ENCODE measurements at places on chromosomes 4 and X.

GRCh38 chr4:148243837-148244236 is 198.4 kb downstream of the NR3C2 start:
- no peak for DNase-seq

DNA sequence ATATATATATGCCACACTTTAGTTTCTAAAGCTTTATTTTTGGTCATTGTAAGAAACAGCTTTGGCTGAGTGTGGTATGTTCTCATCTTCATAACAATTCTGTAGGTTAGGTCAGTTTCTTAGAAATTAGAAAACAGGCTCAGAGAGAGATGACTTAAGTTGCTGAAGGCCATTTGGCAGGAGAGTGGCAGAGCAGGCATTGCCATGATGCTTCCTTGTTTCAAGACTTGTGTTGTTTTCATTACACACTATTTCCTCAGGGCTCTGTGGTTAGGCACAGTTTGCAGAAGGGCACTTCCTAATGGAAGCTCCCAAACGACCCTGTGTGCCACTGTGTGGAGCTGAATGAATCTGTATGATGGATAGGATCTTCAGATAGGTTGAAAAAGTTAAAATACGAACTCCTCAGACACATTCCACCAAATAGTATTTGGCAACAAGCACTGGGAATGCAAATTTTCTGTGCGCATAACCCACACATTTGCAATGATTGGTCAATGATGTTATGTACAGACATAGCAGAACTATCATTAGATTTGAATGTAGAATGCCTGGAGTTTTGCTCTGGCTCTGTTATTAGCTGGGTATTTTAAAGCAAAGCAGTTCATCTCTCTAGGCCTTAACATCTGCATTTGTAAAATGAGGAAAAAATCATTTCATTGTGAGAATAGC is 274.3 kb upstream of the HS3ST1 start:
- DNase-seq, result no peak

DNA sequence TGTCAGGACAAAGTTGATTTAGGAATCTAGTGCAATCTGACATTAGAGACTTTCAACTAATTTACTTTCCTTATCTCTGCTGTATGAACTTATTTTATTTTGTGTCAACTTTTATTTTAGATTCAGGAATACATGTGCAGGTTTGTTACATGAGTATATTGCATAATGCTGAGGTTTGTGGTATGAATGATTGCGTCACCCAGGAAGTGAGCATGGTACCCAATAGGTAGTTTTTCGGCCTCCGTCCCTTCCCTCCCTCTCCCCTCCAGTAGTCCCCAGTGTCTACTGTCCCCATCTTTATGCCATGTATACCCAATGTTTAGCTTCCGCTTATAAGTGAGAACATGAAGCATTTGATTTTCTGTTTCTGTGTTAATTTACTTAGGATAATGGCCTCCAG is 68.7 kb upstream of the TEX13D start:
- DNase-seq, result no peak

- DNase-seq, result no peak
Measured at GRCh38 chr4:30901461-30902451, 181.6 kb downstream of the PCDH7 start.

DNA sequence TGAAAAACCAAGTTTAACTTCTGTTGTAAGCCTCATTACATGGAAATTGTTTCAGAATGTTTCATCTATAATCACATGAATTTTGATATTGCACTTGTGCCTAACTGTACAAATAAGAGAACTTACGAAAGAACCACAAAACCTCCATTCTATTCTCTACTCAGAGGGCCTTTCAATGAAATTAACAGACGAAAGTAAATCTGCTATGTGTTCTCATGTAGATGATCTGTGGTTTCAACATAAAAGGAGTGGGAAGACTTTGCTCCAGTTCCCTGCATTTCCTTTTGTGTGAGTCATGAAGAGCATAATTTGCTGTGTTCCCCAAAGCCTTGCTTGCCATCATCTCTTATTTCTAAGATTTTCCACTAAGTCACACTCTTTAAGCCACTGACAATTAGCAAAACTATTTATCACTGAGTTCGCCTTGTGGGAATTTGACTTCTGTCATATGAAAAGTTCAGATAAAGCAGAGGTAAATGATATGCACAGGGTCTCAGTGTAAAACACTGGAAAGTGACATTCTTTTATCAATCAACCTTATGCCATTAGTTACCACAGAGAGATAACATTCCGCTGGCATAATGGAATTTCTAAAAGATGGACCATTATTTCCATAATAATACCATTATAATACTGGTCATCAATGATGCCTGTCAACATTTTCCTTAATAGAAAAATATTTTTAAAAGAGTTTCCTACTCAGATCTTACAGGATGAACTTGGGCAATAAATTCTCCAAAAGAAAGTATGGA is 329.8 kb downstream of the NR3C2 start:
- no peak for DNase-seq

DNA sequence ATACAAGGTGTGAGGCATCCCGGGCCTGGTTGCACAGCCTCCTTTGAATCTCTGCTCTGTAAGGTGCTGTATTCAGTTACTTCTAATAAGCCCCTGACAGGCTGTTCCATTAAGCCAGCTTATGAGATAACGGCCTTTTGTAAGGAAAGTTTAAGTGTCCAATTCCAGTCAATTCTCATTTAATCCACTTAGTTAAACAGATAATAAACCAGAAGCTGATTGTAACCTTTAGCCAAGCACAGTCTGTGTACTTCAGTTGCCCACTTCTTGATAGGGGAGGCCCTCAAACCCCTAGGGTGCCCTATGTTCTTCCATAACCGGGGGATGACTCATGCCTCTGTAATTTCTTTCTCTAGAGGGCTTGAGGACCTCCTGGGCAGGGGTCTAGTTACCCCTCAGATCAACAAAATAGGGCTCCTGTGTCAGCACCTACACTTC is 63.4 kb downstream of the RASL11B start:
- no peak for DNase-seq

DNA sequence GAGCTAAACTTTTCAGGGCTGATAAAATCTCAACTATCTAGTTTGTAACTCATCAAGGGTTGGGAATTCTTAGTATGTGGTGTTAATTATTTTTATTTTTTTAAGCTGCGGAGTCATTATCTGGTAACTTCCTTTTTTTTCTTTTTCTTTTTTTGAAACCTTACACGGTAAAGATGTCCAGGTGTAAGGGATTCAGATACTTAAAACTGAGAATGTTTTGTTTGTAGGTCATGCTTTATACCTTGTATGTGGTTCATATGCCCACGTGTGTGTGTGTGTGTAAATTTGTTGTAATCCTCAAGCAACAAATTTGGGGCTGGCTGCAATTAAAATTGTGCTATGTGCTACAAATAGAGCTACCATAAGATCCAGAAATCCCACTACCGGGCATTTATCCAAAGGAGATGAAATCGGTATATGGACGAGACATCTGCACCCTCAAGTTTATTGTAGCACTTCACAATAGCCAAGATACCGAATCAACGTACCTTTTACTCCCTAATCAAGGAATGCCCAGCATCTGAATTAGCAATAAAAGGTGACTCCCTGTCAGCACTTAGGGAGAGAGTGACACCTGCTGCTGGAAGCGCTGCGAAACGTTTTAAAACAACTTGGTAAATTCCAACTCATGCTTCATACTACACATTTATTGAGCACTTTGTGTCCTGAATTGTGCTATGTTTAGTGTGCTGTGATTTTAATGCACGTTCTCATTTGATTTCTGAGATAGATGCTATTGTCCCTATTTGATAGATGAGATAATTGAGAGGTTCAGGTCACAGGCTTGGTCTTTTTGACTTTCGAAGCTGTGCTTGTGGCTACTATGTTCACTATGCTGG is 16.1 kb downstream of the MSMO1 start:
- no peak for DNase-seq

- DNase-seq, result no peak
Measured at GRCh38 chrX:40108959-40109287, 11.2 kb upstream of the BCOR start.

DNA sequence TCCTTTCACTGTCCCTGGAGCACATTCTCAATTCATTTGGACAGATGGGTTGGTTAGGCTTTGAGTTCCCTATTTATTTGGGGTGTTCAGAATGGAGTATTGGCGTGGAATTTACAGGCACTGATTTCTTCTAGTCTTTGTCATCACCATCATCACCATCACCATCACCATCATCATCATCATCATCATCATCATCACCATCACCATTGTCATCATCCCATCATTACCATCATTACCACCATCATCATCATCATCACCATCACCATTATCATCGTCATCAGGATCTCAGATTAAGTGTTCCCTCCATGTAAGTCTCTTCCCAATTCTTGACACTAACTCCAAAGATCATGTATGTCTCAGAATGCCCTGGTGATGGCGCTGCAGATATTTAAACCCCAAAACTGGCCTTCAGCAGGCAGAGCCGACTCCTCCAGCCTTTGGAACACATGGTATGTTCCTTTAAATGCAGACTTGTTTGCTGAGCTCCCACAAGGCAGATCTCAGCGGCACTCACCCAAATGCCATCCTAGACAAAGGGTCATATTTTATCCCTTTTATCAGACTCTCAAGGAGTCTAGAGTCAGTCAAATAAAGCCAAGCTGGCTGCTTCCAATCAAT is 19.8 kb upstream of the FAM9A start:
- DNase-seq, result no peak

- no peak for DNase-seq
Measured at GRCh38 chr4:125572601-125573000, 257.8 kb downstream of the FAT4 start.

- no peak for DNase-seq
Measured at GRCh38 chrX:16589826-16590225, 60.1 kb upstream of the S100G start.

GRCh38 chr4:168317621-168318020 is 931 bp downstream of the DDX60 start:
- no peak for DNase-seq

- no peak for DNase-seq
Measured at GRCh38 chrX:155070663-155070974, 317 bp downstream of the CMC4 start.

DNA sequence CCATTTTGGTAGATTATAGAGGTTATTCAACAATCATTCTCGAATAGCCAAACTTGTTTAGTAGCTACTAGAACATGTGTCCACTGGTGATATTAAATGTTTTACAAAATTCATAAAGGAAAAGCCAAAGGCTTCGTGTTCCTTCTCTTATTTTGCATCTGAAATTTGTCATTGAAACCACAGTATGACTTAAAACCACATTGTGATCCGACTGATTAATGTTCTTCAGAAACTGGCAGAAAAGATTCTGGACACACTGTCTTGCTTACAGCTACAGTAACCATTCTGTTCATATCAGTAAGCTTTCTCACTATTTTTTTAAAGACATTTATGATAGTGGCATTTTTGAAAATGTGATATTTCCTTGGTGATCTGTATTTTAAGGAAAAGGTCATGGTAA is 2.6 kb upstream of the SMARCA1 start:
- no peak for DNase-seq

DNA sequence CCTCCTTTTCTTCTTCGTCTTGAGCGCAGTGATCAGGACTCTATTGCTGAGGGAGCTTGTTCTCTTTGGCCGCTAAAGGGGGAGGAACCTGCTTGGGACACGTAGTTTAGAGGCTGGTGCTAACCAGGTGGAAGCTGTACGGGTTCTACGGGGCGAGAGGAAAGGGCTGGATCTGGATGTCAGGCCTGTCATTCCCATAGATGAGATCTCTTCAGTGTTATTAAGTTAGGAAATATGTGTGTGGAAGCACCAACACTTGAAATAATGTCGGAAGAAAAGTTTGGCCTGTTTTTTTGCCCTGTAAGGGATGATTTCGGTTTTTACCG is 643 bp downstream of the SRP72 start:
- no peak for DNase-seq

- DNase-seq, result no peak
Measured at GRCh38 chr4:156779042-156779441, 192.6 kb downstream of the PDGFC start.

GRCh38 chr4:76781698-76782595 is 116.0 kb downstream of the SOWAHB start:
- no peak for DNase-seq

- no peak for DNase-seq
Measured at GRCh38 chrX:69182818-69183380, 17.6 kb upstream of the PJA1 start.

- no peak for DNase-seq
Measured at GRCh38 chrX:132226169-132226568, 6.9 kb upstream of the RAP2C start.

DNA sequence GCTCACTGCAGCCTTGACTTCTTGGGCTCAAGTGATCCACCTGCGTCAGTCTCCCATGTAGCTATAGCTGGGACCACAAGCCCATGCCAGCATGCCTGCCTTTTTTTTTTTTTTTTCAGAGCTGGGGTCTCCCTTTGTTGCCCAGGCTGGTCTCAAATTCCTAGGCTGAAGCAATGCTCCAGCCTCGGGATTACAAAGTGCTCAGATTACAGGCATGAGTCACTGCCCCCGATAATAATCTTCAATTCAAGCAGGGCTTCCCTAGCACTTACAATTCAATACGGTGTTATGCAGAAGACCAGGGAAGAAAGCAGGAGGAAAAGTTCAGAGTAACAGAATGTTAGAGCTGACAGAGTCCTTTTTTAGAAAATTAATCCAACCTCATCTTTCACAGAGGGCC is 26.1 kb downstream of the OTOP1 start:
- DNase-seq, result no peak

GRCh38 chrX:133570549-133570948 is 155.3 kb upstream of the GPC4 start:
- DNase-seq, result no peak

DNA sequence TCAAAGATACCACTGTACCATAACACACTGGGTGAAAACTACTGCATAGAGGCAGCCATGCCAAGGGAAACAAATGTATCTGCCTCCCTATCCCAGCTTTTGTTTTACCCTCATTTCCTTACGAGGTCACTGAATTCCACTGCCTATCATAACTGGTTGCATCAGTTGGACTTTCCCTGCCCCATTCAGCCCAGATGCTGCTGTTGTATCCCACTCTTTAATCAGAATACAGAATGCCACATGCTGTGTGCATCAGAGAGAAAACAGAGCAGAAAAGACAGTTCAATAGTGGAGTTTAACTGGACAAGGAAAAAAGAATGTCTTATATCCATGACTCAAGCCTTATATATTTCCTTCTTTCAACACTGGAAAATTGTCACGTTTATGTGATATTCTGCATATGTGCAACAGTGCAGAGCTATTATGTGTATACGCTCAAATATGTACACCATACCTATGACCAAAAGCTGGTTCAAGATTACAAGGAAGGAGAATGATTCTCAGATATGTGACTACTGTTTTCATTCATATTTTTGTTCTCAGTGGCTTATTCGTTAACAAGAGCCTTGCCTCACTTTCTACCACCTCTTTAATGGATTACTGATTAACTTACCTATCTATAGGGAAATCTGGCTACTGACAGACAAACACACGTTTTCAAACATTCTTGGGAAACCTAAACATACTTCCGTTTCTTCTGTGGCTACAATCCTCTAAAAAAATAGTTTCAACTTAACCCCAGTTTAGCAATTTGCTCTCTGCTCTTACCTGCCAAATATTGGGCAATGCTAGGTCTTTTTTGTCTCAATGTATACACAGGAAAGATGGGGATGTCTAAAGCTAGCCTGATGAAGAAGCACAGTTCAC is 378.9 kb downstream of the SMARCA1 start:
- DNase-seq, result no peak

- DNase-seq, result no peak
Measured at GRCh38 chrX:111850975-111851374, 25.0 kb upstream of the TRPC5OS start.

- no peak for DNase-seq
Measured at GRCh38 chr4:37994569-37994968, 34.4 kb downstream of the PTTG2 start.
